ENCODE measurements at places on chromosomes 7 and 10.

DNA sequence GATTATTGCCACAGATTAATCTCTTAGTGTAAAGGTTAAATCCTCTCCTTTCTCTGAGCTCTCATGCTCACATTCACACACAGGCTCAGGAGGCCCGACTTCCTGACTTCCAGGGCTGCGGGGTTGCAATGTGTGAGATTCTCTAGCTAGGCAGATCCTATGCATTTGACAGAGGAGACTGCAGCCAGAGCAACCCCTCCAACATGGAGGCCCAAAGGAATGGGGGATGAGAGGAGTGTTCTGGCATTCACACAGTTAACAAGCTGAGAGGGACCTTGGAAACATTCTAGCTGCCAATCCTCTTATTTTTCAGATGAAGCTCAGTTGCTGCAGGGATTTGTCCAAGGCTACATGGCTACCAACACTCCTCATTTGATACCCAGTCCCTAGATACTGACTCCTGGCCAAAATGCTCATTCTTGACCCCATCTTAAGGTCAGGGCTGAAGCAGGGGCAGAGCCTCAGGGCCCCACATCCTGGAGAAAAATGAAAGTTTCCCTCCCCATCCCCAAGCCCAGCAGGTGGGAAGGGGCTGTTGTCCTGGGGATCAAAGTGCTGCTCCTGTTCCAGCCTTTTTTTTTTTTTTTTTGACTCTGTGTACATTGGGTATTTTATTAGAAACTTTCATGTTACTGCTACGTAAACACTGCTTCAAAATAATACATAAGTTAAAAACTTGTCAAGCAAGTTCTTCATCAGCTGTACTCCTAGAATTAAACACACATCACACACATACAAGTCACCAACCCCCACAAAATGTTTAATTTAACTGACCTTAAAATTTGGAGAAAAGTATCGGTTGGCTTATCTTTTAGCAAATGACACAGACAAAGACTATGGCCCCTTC lies 325.6 kb downstream of the PLXNA4 start:
- DNase-seq: no peak

GRCh38 chr10:77228559-77228958 lies 409.0 kb downstream of the KCNMA1 start:
- no peak for DNase-seq

DNA sequence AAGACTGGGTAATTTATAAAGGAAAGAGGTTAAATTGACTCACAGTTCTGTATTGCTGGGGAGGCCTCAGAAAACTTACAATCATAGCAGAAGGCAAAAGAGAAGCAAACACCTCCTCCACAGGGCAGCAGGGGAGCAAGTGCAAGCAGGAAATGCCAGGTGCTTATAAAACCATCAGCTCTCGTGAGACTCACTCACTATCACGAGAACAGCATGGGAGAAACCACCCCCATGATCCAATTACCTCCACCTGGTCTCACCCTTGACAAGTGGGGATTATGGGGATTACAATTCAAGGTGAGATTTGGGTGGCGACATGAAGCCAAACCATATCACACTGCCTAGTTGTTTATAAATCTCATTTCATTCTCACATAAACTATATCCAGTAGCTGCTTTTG lies 28.0 kb upstream of the CPN1 start:
- no peak for DNase-seq

- DNase-seq: no peak
Measured at GRCh38 chr10:70539471-70539870, 60.9 kb downstream of the PALD1 start.

GRCh38 chr10:76026905-76027304 lies 595.5 kb downstream of the LRMDA start:
- DNase-seq: no peak

DNA sequence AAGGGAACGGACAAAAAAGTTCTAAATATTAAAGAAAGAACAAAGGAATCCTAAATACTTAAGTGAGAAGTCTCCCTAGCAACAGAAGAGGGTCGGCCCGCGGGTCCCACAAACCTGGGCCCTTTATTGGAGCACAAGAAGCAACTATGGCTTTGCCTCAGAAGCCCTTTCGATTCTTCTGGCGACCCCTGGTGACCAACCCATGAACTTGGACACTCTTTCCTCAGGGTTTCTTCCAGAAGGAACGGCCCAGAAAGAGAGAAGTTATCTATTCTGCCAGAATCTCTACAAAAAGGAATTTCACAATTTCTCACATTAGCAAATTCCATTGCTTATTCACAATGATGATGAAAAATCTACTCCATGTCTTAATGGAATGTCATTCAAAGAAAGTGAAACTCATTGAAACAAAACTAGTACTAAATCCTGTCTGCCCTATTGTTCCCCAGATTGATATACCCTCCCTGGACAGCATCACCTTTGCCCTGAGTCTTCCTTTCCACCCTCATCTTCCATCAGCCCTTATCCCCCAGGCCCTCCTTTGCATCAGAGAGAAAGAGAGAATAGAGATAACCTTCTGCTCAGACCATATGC lies 43.7 kb downstream of the CPVL start:
- DNase-seq: no peak

DNA sequence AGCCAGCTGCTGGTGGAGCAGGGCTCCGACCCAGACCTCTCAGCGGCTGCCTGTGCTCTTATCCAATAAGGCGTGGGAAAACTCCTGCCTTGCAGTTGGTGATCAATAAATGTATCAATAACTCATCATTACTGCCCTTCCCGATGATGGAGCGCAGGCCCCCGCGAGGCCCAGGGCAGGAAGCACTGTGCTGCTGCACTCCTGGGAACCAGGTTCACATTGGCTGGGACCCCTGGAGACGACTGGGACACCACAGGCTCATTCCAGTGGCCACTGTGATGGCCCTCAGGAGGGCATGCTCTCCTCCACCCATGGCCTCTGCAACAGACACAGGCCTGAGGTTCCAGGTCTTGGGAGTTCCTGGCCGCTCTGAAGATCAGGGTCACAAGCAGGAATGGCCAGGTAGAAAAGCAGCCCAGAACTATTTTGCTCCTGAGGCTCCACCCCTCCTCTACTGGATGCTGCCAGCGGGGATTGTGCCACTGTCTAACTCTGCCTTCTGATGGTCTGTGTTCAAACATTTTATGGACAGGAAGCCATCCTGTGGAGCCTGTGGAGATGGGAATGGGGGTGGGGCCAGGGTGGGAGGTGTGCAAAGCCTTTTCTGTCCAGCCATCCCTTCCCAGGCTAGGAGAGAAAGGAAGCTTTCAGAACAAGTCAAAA lies 287.4 kb upstream of the ZMIZ1 start:
- no peak for DNase-seq

DNA sequence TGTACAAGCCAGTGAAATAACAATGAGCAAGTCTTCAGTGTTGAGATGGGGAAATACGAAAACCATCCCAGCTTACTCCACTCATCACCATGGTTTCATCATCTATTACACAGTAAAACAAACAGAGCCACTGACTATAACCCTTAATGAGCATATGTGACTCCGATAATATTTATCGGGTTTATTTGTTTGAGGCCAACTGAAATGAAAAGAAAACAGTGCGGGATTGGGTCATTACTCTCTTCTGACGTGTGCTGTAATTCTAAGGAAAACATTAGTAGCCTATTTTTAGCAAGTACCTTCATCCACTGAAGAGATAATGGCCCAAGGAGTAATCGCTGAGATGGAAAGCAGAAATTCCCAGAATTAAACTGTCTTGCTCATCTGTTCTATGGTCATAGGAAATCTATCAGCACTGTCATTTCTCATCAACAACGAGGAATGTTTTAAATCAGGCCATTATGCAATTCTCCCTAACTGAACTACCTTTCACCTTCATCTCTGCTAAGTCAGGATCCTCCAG lies 716.5 kb downstream of the INHBA start:
- DNase-seq: no peak

DNA sequence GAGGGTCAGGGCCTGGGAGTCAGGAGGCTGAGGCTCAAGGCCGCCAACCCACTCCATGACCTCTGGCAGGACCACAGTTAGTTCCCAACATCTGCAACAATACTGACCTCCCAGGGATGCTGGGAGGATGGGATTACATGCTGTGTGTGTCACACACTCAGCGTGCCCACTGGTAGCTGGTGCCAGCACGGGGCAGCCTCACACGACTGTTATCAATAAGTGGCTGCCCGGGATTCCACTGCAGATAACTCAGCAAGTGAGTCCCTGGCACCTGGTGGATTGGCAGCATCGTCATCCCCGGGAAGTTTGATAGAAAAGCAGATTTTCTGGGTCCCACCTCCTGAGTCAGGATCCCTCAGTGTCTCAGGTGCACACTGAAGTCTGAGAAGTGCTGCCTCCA lies 110.3 kb downstream of the SLIT1 start:
- DNase-seq: no peak

DNA sequence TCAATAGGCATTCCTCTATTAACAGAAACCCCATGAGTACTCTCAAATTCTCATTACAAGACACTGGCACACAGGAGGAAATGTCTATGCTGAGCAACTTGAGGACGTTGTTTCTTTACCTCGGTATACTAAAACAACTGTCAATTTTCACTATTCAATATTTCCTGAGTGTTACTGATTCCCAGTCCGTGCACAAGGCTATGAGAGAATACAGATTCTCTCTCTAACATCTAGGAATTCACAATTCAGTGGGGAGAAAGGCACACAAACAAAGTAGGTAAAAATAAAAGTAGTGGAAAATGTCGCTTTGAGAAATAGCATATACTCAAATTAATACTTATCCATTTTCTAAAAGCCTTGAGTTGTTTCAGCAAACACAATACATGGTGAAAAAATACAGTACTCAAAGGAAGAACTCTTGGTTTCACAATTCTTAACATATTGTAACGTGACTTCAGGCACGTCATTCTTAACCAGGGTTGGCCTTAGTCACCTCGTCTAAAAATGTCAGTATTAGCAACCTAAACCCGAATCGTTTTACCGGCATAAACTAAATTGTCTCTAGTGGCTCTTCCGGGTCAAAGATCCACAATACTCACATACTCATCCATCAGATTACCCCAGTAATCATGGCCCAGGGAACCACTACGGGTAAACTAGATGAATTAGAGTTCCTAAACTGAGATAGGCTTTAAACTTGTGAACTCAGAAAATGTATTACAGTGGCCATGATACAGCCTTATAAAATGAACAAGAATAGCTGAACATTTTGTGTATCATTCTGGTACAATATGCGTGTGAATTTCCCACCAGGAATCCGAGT lies 1.5 kb downstream of the IPMK start:
- DNase-seq: no peak

DNA sequence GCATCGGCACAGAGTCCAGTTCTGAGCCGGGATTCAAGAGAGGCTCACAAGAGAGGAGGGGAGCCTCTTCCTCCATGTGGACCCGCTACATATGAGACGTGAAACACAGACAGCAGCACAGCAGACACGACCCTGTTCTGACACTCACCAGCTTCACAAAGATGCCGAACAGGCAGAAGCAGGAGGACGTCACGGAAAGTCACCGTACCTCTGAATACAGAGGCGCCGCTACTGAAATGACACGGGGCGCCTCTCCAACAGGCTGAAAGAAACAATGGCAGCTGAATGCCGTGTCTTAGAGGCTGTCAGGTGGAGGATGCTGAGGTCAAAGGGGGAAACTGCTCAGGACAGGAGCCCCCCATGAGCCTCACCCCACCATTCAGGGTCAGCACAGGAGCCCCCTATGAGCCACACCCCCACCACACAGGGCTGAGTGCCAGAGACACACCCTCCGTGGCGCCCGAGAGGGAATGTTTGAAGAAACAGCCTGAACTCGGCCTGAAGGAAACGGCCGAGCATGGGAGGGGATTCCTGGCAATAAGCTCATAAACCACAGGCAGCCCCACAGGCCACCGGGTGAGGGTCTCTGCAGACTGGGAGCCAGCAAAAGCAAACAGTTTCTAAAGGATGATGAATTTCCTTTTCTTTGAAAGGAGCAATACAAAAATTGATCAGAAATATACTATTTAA lies 510.3 kb downstream of the PTPRN2 start:
- DNase-seq: no peak

- no peak for DNase-seq
Measured at GRCh38 chr10:34449836-34450235, 365.3 kb downstream of the PARD3 start.

DNA sequence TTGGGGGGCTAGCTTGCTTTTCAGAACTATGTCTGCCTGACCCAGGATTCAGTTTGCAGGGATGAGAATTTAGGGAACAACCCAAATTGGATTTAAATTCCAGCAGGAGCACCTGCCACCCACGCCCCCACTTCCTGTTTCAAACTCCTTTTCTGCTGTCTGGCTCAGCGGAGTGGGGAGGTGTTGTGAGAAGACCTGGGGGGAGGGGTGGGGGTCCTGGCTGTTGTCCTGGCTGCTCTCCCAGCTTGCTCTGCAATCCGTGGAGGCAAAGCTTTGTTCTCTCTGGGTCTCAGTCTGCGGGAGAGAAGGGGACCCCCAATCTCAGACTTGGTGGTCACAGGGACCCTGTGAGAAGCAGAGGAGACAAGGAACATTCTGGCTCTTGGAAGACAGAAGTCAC lies 799 bp downstream of the KCNK18 start:
- DNase-seq: no peak

DNA sequence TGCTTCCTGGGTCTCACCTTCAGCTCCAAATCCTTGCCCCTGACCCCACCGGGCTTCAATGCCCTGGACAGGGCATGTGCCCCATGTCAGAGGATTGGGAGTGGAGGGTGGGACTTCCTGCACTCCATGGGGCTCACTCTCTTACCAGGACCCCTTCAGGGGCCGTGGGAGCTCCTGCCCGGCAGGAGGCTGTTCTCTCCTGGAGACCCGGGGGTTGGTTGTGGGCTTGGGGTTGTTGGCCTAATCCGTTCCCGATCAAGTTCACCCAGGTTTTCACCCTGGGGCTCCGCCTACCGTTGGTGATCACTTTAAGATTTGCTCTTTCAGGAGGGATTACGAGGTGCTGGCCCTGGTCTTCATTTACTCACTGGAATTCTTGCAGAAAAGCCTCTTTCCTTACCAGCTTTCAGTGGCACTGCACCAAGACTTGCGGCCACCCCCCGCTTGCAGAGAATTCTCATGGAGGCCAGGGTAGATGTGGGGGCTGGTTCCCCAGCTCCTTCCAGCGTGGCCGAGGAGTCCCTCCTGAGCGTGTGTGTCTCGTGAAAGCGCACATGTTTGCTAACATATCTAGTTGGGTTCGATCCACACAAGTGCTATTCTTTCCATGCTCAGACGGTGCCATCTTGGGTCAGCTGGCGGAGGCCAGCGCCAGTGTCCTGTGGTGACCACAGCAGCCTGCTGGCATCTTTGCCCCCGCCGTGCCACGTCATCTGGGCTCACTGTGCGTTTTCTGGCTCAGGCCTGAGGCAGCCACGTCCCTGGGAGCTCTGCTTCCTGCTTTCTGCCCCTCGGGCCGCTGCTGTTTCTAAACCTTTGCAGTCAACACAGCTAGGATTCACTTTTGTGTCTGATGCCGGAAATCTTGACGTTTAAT lies 15.6 kb downstream of the PWWP2B start:
- no peak for DNase-seq

All from stimulated activated CD4-positive, alpha-beta T cell treated with anti-CD3 and anti-CD28 coated beads, Interleukin-1b, Interleukin-23, amount 100 ng/mL, for 1 hour (primary cell).